ENCODE measurements at places on chromosomes 7 and 10. TPM values are rescaled to one million over a fixed set of nuclear protein-coding genes. Genes with fewer than 3 reads are reported as not detected.

GRCh38 chr7:6705959-6706665 is 635 bp downstream of the ZNF12 start:
- DNase-seq: peak; percentile 57
- no peaks in the 10 kb centered on the region for H3K27me3 ChIP-seq
- peaks cover 15% of the 10 kb centered on the region for H3K36me3 ChIP-seq
- H3K4me1 ChIP-seq: no peaks in the 10 kb centered on the region
- H3K27ac ChIP-seq: peak overlapping the region; percentile 94
- H3K4me3 ChIP-seq: peak overlapping the region; percentile 95

ZNF316 gene
- 9.0 TPM for total RNA-seq

PYROXD2 gene
- 5.2 TPM for total RNA-seq

DNA sequence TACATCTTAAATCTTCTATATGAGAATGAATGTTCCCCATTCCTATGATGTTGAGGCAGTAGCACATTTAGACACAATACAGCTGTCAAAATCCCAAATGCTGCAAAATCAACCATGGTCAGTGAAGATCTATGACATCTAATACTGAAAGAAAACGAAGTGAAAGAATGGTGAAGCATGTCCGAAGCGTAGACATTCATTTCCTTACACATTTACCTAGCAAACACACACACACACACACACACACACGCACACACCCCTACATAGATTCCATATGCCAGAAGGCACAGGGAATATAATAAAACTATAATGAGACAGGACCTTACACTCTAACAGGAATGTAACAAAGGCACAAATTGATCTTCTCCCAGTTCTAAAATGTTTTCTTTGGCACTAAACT is 32.5 kb downstream of the CCDC6 start:
- H3K36me3 ChIP-seq: no peaks in the 10 kb centered on the region
- H3K4me1 ChIP-seq: peaks cover 23% of the 10 kb centered on the region
- DNase-seq: no peak
- H3K27me3 ChIP-seq: no peaks in the 10 kb centered on the region
- no peak overlapping the region for H3K27ac ChIP-seq
